ENCODE measurements at places on chromosomes 3 and 15.
A peak's percentile ranks its signal among the peaks of the same experiment; 100 is the strongest.

DNA sequence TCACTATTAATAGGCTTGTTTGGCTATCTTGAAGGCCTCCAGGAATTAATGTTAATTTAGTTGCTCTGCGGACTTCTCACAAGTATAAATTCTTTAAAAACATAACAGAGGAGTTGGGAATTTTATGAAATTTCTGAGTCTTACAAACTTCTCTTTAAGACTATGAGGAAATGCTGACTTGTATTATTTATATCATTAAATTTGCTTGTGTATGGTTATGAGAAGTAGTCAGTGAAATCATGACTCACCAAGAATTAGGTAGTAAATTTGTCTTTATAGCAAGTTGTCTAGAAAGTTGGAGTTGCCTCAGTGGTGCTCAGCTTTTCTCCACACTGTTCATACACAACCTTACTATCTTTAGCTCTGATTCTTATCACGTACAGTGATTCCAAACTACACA lies 26.5 kb downstream of the PHLDB2 start:
- DNase-seq, result no peak

DNA sequence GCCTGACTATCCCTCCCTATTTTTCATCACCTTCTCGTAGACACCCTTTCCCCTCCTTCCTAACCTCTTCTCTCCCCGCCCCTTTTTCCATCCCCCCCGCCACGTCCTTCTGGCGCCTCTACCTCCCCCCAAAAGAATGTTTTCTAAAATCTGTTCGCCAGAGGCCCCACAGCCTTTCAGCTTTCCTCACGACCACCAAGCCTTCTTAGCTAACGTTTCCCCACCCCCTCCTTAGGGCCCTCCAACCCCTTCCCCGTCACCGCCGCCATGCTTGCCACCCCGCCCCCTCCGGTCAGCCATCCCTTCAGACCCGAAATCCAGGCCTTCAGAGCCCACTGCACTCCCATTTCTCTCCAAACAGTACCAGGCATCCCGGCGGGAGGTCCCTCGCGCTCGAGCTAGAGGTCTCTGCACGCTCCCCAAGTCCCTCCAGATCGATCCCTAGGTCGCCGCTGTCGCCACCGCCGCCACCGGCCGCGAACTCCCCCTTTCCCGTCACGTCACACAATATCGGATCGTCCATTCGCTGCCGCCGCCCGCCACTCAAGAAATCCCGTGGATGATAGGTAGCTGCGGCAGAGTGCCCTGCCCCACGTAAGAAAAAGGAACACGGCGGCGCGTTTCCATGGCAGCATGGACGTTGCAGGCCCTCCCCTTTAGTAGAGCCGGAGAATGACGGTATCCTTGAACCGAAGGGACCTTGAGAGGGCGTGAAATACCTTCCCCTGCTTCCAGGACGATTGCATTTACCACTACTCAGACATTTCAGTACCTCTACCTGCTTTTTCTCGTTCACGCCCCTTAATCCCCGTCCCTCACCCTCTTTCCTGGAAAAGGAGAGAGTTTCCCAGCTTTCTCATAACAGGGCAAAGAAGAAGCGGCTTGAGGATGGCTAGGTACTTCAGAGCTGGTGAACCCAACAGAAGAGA lies at the start of gene TP53BP1:
Gene TP53BP1 (minus strand): TSS at position 484 of the 929 bp plus-strand sequence. CDS start 113 bp downstream, at position 371.
- peak; percentile 93 for DNase-seq

- DNase-seq, result peak; percentile 53
These were observed 14.7 kb downstream of the SHOX2 start for GRCh38 chr3:158091531-158091930.

DNA sequence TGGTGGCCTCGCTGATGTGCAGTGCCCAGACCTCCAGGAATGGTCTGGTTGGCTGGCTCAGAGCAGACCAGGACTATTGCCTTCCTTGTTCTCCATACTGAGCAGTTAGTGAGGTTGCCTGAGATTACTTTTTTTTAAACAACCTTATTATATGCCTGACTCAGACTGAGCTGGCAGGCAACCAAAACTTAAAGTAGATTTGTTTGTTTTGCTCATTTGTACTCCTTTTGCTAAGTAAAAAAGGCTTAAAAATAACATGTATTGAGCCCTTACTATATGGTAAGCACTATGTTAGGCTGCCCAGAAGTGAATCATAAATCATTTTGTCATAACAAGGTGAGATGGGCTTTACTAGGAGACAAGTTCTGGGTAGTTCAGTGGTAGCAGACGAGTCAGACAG lies 92.4 kb downstream of the GHSR start:
- DNase-seq, result no peak

DNA sequence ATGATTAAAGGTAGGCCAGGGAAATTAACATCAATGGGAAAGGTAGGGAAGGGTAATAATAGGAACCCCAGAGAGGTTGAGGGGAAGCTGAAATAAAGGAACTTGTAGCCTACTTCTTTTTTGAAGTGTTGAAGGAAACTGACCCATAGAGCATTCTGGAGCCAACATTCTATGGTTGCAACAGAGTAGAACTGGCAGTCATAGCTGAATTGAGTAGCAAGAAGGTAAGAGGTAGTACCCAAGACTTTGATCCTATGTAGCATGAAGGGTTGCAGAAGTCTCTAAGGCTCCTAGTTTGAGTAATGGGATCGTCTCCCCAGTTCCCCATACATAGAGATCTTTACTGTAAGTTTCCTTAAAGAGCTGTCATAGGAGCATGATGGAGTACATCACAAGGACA lies 7.4 kb upstream of the ZNF774 start:
- no peak for DNase-seq

DNA sequence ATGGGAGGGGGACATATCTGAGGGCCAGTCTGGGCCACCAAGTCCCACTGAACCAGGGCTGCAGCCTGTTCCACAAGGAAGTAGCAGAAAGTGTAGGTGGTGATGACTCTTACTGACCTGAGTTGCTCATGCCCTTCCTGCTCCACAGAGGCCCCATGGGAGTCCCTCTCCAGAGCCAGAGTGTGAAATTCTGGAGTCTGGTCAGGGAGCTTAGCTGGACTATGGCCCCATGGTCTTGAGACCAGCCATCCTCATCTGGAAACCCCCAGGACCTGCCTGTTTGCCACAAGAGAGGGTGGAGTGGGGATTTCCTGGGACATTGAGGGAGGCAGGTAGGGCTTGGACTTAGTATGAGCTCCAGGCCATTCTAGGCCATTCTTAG lies 3.0 kb downstream of the SPINT1 start:
- DNase-seq, result no peak

DNA sequence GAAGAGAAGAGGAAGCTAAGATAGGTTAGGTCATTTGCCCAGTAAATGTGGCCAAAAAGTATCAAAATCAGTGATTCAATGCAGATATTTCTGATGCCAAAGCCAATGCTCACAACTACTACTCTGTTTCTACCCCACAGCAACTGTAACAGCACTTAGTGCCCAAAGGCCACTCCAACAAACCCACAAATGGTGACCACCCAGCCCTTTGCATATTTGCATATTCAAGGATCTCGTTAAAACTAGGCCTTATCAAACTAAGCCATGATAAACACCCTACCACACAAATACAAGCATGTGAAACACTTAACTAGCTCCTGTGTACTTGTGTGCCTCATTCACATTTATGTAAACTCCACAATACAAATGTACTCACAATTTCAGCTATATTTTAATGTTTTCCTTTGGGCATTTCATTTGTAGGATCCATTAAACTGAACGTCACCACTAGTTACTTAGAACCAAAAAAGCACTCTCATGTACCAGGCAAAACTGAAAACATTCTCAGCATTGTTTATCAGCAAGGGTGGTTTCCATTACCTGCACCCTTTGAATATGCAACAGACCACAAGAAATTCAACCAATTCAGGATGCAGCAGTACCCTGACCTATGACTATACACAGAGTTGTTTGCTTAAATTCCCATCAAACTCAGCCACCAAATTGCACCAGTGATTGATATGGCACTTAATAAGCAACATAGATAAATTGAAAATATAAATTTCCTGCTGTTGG lies 111.2 kb upstream of the STT3B start:
- no peak for DNase-seq

DNA sequence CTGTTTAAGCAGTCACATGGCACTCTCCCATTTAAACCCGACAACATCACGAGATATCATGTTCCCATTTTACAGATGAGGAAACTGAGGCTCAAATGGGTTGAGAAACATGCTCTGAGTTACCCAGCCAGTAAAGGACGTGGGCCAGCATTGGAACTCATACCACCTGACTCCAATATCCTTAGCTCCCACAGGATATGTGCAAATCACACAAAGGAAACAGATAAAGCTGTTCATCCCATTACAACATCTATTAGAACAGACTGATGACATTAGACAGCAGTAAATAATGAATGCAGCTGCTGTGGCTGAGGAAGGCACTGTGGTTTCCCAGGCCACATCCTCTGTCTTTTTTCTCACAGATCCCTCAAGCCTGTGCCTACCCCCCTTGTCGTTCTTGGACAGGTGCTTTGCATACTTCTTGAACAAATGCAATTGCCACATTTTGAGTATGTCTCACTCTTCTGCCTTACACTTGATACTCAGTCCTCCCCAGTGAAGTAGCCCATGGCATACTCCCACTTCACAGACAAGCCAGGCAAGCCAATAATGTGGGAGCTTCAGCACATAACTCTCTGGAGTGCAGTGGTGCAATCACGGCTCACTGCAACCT lies 17.7 kb downstream of the FRMD4B start:
- DNase-seq, result no peak

DNA sequence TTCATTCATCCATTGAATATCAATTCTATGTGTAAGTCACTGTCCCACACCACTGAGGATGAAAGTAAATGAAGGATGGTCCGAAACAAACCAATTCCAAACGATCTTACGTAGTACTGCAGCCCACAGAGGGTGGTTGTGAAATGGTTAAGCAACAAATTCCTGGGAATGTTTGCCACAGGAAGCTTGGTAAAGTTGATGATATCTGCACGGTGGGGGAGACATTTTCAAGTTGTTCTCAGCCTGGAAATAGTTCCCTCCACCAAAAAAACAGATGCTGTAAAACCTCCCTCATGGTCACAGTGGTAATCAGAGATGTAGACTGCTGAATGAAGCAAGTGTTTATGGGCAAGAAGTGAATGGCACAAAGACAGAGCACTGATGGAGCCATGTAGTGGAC lies 35.9 kb upstream of the BNC1 start:
- no peak for DNase-seq

DNA sequence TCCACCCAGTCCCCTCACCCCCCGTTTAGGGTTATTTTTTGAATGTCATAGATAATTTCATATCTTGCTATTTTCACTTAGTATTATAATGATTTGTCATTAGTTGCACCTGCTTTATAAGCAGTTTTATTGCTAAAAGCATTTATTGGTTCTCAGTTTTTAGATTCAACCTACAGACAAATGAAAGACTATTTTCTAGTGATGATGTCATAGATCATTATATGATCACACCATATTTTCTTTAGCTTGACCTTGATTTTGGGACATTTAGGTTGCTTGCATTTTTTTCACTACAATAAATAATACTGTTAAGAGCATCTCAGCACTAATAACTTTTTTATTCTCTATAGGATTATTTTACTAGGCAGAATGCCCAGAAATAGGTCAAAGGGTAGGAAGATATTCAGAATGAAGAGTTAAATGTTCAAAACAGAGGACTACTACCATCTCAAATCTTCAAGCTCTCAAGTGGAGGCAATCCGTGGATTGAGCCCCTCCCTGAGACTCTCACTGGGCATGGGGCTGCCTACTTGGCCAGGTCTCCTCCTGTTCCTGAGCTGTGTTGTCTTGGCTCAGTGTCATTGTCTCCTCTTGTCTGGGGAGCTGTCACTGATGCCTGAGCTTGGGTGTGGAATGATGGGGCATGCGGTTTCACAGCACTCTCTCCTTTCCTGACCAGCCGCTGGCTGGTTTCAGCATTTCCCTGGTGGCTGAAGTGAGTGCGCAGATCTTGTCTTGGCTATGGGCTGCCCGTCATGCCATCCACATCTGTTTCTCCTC lies 28.4 kb downstream of the CHCHD6 start:
- no peak for DNase-seq

- no peak for DNase-seq
These were observed 42.8 kb downstream of the CX3CR1 start for GRCh38 chr3:39237027-39237426.

DNA sequence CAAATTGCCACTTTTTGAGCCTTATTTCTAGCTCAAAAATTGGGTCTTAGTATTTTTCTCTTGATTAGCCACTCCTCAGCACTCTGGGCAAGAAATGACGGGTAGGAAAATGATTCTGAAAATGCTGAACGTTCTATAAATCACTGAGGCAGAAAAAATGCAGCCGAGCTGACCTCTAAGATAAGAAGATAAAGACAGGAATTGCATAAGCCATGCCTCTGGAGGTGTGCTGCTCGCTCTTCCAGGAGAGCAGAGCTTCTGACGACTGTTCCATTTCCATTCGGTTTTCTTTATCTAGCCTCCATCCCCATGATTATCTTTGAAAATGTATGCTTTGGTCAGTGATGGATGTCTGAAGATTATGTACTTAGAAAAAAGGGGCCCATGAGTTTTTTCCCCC lies 558.8 kb upstream of the ADAMTS9 start:
- DNase-seq, result no peak

- DNase-seq, result no peak
These were observed 396.6 kb downstream of the SOX2 start for GRCh38 chr3:182108371-182108770.

DNA sequence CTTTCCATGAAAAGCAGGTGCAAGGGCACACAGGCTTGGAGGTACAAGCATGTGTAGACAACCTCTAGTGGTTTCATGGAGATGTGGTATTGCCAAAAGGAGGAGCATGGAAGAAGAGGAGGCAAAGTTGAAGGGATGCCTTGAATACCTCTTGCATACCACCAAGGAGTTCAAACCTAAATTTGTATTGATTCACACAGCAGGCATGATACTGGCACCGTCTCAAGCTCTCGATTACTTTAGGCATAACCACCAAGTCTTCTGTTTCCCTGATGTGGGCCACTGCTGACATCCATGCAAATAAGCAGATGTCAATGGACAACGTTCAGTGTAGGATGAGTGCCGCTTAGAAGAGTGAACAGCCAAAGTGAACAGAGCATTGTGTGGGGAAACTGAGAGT lies 87.1 kb downstream of the SCN11A start:
- DNase-seq, result no peak

- DNase-seq, result no peak
These were observed 5.9 kb downstream of the UBE2Q2 start for GRCh38 chr15:75849167-75849566.

DNA sequence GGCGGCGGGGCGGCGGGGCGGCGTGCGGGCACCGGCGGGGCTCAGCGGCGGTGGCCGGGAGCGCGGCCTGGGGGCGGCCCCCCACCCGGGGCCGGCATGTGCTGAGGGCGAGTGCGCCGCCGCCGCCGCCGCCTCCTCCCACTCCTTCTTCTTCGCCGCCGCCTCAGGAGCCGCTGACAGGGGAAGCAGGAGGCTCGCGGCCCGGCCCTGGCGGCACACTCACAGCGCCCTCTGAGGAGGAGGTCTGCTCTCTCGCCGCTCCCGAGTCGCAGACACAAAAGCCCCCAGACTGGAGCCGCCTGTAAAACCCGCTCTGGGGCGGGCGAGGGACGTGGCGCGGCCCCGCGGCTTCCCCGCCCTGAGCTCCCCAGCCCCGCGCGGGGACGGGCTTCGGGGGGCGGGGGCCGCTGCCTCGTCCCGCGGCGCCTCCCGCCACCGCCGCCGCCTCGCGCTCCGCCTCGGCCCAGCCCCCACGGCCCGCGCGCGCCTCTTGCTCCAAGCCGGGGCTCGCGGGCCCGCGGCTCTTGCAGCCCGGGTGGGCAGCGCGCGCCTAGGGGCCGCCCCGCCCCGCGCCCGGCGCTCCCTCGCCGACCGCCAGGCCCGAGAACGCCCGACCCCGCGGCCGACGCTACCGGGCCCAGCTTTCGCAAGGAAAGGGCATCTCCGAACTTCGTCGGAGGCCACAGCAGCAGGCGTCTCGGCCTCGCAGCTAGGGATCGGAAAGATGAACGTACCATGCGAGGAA lies at the start of gene PYGO1:
Gene PYGO1 (minus strand): TSS at position 276 of the 745 bp plus-strand sequence. CDS start 462 bp downstream, outside the sequence.
- peak; percentile 88 for DNase-seq

All from H7 (cell line).